Stimulated activated naive CD4-positive, alpha-beta T cell treated with Interleukin-2 at 50 U/mL for 16 hours (primary cell): ENCODE measurements at places on chromosomes 7 and 10.

GRCh38 chr7:147279964-147280374 is 1163.4 kb downstream of the CNTNAP2 start:
- no peak for DNase-seq

DNA sequence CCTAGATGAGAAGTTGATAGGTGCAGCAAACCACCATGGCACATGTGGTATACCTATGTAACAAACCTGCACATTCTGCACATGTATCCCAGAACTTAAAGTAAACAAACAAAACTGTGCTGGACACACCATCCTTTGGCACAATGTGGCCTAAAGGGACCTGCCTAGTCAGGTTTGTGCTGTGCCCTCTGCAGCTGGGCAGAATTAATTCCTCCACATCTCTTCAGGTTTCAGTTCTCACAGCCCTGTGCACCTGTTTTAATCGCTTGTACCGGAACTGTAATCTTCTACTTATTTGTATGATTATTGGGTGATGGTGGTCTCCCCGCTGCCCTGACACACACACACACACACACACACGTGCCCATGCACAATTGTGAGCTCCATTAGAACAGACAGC is 252.7 kb downstream of the ACTR3B start:
- DNase-seq: no peak

- DNase-seq: no peak
These were observed 5.7 kb downstream of the NOS3 start for GRCh38 chr7:150996376-150997074.

DNA sequence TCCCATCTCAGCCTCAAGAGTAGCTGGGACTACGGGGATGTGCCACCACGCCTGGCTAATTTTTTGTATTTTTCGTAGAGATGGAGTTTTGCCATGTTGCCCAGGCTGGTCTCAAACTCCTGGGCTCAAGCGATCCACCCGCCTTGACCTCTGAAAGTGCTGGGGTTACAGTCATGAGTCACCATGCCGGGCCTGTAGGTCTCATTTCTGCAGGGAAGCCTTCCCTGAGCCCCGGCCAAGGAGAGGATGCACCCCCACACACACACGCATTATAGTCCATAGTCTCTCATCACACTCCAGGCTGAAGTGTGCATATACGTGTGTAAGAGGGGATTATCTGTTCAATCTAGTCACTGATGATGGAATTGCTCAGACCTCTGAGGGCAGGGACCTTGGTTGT is 29.3 kb downstream of the KCNMA1 start:
- DNase-seq: no peak

- DNase-seq: no peak
These were observed 110.3 kb downstream of the ADRA2A start for GRCh38 chr10:111187096-111187495.

GRCh38 chr7:15305002-15305600 is 256.7 kb downstream of the AGMO start:
- DNase-seq: no peak

GRCh38 chr7:71615017-71615416 is 483.1 kb downstream of the GALNT17 start:
- DNase-seq: no peak

DNA sequence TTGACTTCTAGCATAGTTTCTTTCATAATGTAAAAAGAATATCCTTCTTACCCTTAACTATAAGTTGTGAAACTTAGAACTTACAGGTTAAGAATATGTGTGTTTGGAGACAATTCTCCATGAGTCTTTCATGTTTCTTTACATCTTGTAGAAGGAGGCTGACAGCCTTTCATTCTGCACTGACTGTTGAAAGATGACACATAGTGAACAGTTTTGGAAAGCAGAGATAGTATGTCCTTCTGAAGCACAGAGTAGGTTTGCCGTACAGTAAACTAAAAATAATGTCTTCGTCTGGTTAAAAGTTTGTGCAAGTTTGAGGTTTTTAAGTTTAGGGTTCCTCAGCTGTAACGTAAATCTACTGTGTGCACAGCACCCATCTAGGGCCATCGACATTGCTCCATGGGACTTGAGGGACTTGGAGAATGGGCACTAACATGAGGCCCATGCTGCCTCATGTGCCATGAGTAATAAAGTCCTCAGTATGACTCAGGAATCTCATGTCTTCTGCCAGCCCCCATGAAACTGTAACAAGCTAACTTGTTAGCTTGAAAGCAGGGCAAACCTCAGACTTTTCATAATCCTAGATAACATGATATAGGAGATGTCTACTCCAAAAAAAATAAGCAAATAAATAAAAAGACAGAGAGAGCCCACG is 24.5 kb upstream of the ELAPOR2 start:
- DNase-seq: no peak

DNA sequence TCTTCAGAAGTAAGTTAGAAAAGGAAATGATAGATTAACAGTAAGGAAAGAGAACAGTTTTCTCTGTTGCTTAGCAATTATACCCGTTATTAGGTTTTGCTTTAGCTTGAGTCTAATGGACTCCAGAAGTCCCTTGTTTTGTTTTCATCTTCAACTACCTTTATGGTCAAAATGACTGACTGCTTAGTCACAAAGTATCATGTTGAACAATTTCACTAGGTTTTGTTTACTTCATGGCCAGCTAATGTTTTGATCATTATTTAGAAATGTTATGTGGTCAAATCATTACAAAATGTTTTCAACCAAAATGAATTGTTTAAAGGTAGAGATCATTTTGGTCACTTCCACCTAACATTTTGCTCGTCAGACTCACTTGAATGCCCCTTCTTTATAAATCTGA is 1.9 kb downstream of the UBN2 start:
- no peak for DNase-seq
